HuH-7.5 (cell line): ENCODE measurements at places on chromosomes 16 and 17.

- DNase-seq: no peak
These were observed 21.1 kb downstream of the TMC6 start for GRCh38 chr17:78107457-78107856.

- DNase-seq: no peak
These were observed 1.2 kb downstream of the TRIM47 start for GRCh38 chr17:75876938-75877751.

DNA sequence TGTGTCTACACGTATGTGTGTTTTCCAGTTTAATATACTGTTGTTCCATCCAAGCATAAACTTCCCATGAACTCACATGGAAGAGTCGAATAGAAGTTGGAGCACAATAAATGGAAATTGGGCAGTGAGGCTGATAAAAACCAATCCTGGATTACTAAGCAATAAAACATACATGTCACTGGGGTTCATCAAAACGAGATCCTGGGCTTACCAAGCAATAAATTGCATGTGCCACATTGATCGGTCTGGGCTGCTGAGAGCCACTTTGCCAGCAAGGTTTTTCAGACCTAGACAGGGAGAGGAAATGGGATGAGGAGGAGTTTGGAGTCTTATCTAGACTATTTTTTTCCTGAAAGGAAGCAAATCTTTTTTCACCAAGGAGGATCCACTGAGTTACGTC lies 322.3 kb upstream of the C16orf82 start:
- DNase-seq: no peak

DNA sequence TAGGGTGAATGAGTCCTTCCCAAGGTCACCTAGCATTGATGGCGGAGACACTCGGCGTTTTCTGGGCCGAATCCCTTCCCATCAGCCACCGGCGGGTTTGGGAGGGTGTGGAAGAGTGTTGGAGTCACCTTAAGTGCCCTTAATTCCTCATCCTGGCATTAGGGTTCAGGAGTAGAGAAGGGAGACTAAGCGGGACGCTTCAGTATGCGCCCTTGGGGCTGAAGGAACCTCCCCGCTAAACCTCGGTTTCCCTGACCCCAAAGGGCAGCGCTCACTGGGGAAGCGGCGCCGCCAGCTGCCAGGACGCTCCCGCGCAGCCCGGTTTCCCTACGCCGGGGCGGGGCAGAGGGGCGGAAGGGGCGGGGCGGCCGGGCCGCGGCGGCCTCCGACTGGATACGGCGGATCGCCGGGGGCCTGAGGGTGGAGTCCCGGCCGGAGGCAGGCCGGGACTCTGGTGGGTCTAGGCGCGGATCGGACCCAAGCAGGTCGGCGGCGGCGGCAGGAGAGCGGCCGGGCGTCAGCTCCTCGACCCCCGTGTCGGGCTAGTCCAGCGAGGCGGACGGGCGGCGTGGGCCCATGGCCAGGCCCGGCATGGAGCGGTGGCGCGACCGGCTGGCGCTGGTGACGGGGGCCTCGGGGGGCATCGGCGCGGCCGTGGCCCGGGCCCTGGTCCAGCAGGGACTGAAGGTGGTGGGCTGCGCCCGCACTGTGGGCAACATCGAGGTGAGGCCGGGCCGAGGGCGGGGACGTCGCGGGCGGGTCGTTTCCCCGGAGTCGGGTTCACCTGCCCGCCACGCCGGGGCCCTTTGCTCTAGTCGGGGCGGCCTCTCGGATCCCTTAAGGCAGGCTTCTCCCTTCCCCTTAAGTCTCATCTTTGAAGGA lies at the start of gene DHRS11:
Gene DHRS11 (plus strand): TSS at position 446 of the 882 bp plus-strand sequence. CDS start 131 bp downstream, at position 577.
- peak; percentile 84 for DNase-seq

DNA sequence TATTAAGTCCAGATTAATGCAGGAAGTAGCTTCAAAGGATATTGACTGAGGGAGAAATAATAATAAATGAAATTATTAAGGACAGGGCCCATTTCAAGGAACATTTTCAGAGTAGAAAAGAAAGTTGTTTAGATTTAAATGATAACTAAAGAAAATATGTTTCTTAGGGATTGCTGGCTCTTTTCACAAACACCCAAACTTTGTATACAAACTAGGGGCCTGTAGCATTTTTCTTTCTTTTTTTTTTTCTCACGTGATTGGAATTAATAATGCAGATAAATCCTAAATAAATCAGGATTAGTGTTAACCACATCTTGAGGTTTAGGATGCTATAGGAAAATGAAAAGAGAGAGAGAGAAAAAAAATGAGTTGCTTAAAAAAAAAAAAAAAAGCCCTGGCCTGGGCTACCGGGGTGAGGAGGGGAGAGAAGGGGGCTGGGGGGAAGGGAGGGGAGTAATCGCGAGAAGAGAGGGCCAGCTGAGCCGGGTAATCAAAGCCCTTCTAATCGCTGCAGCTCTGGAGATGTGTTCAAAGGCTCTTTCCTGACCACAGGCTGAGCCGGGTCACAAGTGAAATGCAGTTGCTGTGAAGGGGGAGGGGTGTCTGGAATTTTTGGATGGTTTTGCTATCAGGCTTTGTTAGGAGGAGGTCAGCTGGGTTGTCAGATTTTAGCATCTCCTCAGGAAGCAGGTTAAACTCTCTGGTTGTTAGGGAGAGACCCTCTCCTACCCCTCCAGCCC lies 104.6 kb upstream of the ZFHX3 start:
- DNase-seq: no peak

DNA sequence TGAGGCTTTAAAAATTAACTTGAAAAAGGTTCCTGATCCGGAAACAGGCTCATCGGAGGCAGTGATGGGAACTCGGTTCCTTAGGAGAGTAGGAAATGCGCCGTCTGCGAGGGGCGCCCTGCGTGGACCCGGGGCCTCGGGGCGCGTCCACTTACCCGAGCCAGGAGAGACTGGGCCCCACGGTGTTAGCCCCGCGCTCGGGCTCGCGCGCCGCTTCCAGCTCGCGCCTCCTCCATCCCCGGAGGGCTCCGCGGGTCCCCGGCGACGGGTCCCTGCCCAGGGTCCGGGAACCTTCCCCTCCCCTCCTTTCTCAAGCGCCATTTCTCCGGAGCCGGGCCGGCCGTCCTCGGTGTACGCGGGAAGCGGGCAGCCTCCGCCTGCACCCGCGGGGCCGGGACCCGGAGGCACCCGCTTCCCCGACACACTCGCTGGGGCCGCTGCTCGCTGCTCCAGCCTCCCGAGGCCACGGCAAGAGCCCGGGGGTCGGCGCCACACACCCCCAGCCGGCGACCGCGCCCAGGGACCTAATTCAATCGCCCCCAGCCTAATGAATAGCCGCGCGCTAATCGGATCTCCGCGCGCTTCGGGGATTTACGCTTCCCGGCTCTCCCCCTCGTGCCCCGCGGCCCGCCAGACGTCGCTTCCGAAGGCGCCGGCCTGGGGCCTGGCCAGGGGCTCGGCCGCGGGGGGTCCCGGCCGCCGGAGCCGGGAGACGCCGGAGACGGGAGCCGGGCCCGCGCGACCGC lies 2.2 kb upstream of the BAHCC1 start:
- DNase-seq: no peak

DNA sequence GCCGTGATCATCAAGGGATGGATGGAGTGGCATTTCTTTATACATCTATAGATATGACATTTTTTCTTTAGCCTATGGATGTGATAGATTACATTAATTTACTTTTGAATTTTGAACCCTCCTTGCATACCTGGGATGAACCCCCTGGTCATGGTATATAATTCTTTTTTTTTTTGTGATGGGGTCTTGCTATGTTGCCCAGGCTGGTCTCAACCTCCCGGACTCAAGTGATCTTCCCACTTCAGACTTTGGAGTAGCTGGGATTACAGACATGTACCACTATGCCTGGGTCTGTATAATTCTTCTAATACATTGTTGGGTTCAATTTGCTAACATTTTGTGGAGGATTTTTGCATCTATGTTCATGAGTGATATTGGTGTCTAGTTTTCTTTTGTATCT lies 1.7 kb upstream of the TNS4 start:
- no peak for DNase-seq

- DNase-seq: no peak
These were observed 46.0 kb upstream of the ADAMTS18 start for GRCh38 chr16:77480681-77481315.

DNA sequence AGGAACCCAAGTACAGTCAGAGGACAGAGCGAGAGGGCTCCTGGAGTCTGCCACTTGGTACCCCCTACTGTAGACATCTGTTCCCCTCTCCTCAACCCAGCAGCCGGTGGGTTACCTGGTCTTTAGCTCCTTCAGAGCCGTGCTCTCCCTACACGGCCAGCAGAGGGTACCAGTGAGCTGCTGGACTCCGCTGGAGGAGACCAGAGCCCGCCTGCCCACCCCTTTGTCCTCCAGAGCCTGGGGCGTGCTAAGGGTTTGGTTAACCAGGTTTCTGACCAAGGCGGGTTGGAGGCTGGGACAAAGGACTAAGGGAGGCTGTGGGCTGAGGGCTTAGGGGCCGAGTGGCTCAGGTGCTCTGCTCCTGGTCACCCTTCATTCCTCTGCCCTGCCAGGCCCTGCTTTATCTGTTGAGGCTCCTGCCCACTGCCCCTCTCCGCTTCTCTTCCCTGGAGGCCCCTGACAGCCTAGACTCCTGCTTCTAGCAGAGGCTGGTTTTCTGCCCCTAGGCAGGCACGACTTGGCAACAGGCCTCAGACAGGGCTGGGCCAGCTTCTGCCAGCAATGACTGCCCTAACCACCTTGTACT lies 2.7 kb upstream of the HSD11B2 start:
- peak; percentile 88 for DNase-seq

- DNase-seq: no peak
These were observed 37.7 kb downstream of the C16orf78 start for GRCh38 chr16:49411121-49411970.

DNA sequence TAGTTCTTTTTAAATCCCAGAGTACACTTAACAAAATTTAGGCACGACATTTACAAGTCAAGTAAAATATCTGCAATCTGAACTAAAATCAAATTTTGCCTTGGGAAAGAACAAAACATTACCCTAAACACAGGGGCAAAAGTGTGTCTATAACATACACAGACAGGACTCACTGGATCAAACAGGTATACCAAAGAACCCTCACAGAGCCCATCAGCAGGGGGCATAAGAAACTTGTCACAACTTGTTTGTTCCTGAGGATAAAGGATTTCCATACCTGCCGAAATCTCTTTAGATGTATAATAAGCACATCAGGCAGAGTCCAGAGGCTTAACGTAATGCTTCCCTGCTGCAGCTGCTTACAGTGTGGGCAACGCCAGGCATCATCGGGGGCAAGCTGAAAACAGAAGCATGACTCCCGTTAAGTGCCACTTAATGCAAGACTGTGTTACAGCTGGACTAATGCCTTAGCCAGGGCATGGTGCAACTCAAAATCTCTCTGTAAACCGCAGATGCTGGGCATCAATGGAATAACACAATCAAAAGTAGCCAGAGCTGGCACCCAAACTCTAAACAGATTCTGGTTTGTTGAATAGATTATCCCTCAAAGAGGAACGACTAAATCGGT lies 67.0 kb downstream of the USP31 start:
- DNase-seq: no peak
